Thoracic aorta endothelial cell (primary cell): ENCODE measurements at places on chromosomes 4 and X. TPM values are rescaled to one million over a fixed set of nuclear protein-coding genes. Genes with fewer than 3 reads are reported as not detected.

Gene HTR2C
- not detected in 2 replicates for total RNA-seq

Gene ADAM29
- total RNA-seq = not detected in 2 replicates

Gene AKAP14
- not detected in 2 replicates for total RNA-seq

Gene TCEAL6
- not detected in 2 replicates for total RNA-seq

Gene PDCL2
- not detected in 2 replicates for total RNA-seq

Gene WWC2
- total RNA-seq = 49.7 and 50.0 TPM in 2 replicates

Gene SSX2
- total RNA-seq = not detected in 2 replicates

Gene HMGN5
- total RNA-seq = 1.9 and 2.7 TPM in 2 replicates

Gene WDR1
- 447 and 469 TPM in 2 replicates for total RNA-seq

Gene NSUN7
- total RNA-seq = under 0.01 TPM in 1 of 2 replicates, not detected in the other

Gene RAB40AL
- 0.80 and 0.93 TPM in 2 replicates for total RNA-seq

Gene RNF212
- 0.36 and 2.3 TPM in 2 replicates for total RNA-seq

Gene NLGN3
- total RNA-seq = 0.07 and 0.13 TPM in 2 replicates

Gene COL4A5
- 9.3 and 19.1 TPM in 2 replicates for total RNA-seq

Gene GDI1
- 76.2 and 88.4 TPM in 2 replicates for total RNA-seq

Gene FGG
- total RNA-seq = not detected in 2 replicates

Gene MAGEA8
- not detected in 2 replicates for total RNA-seq

Gene DCLK2
- 3.9 and 4.7 TPM in 2 replicates for total RNA-seq
